ENCODE measurements at places on chromosomes 4 and X.

DNA sequence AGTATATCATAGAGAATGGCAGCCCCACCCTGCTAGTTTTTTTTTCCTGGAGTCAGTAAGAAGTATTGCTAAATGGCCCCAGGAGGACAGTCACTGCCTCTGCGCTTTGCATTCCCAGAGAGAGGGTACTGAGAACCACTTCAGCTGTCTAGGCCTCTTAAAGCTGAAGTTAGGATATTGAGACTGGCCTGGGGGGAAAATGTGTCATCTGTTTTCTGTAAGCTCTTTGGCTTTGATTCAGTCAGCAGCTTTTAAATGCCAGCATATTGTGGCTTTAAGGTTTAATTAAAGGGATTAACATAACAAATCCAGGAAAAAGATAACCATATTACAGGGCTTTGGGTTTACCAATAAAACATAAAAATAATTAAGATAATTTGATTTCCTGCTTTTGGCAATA lies 852.0 kb downstream of the PCDH18 start:
- DNase-seq, result no peak

DNA sequence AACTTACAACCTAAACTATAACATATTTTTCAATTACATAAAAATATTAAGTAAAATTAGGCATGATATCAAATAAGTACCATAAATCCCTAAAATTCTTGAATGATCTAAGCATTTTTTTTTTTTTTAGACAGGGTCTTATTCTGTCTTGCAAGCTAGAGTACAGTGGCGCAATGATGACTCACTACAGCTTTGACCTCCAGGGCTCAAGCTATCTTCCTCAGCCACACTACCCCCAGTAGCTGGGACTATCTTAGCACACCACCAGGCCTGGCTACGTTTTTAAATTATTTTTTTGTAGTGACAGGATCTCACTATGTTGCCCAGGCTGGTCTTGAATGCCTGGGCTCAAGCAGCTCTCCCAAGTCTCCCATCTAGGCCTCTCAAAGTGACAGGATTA lies 1042.3 kb downstream of the FSTL5 start:
- DNase-seq, result no peak

DNA sequence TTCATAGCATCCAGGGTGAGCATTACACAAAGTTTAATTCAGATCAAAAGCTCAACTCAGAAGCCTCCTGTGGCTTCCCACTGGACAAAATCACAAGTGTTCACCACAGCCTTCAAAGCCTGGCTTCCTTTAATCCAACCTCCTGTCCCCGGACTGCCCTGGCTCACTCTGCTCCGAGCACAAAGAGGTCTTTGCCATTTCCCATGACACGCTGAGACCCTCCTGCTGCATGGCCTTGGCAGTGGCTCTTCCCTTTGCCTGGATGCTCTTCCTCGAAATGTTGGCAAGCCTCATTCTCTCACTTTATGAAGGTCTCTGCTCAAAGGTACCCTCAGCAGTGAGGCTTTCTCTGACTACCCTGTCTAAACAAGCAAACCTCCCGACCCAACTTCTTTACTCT lies 41.0 kb downstream of the LDB2 start:
- no peak for DNase-seq

- no peak for DNase-seq
Measured at GRCh38 chr4:151688003-151688784, 72.6 kb downstream of the GATB start.

GRCh38 chrX:21745756-21746155 lies 12.2 kb downstream of the SMPX start:
- DNase-seq, result no peak

DNA sequence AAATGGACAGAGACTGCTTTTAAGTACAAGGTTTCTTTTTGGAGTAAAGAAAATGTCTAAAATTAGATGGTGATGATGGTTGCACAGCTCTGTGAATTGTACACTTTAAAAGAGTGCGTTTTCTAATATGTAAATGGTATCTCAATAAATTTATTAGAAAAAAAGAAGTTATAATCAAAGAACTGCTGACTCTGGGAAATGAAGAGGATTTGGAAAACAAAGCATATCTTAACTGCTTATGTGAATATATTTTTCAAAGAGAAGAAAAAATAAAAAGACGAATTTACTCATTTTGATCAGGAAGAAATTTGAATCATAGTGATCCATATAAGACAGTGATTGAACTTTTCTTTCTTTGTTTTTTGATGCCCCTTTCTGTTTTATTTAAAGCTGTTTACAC lies 45.9 kb upstream of the FSTL5 start:
- DNase-seq, result no peak

DNA sequence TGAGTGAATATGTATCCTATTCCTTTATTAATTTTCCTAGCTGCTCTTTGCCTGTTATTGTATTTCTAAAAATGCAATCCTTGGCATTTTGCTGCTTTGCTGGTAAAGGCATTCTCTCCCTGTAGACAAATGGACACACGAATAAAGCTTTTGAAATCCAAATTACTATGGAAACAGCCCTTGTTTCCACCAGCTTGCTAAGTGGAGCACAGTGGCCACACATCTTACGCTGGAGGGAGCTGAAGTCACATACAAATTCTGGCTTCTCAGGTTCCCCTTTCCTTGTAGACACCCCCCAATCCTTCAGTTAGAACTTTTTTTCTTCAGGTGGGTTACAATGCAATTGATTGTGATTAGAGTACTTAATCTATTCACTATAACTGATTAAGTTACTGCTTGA lies 66.2 kb downstream of the AGA start:
- DNase-seq, result no peak

DNA sequence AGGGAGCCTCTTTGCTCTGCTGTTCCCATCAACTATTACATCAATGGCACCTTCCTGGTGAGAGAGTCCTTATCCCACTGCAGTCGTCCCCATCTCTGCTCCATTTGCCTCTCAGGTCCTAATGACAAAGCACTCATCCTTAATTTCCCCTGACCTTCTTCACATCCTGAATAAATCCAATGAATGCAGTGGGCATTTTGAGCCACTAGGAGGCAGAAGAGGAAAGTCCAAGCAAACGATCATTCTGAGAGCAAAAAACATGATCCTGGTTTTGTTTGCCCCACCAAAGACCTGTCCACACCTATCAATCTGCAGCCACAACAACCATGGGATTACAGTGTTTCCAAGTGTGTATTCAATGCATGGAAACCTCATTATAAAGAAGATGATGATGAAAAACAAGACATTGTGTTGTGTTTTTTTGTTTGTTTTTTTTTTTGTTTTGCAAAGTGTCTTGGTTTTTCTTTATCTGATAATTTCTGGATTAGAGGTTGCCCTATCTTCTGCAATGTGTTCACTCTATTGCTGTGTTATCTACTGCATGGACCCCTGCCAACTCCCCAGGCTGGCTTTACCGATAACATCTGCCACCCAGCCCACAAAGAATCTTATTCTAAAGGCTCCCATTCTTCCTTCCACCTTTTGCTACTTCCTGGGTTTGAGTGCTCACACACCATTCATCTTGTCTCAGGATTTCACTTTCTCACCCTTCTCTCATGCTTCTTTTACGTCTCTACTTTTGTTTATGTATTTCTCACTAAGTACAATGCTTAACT lies 207.2 kb downstream of the NLGN4X start:
- DNase-seq, result no peak

- no peak for DNase-seq
Measured at GRCh38 chr4:52244848-52245247, 193.7 kb downstream of the SPATA18 start.

- DNase-seq, result no peak
Measured at GRCh38 chr4:26048378-26048882, 134.4 kb downstream of the SMIM20 start.

- no peak for DNase-seq
Measured at GRCh38 chrX:153055871-153056749, at the start of gene PNMA3. TSS of gene PNMA3 (plus strand) at chrX:153056470. CDS start at chrX:153057056, 586 bp downstream.

DNA sequence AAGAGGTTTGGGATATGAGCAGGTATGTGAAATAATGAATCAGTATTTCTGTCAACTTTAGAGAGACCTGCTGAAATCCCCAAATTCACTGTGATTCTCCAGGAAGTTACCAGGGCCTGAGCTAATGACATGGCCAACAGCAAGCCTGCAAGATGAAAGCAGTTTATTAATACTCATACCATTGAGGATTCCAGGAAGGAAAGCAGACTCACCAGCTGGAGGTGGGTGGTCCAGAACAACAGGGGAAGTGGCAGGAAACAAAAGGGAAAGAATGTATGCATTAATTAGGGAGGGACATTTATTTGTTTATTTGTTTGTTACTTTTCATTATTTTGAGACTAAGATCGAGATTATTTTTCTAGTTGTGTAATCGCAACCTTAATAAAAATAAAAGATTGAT lies 196.6 kb upstream of the AGA start:
- no peak for DNase-seq

DNA sequence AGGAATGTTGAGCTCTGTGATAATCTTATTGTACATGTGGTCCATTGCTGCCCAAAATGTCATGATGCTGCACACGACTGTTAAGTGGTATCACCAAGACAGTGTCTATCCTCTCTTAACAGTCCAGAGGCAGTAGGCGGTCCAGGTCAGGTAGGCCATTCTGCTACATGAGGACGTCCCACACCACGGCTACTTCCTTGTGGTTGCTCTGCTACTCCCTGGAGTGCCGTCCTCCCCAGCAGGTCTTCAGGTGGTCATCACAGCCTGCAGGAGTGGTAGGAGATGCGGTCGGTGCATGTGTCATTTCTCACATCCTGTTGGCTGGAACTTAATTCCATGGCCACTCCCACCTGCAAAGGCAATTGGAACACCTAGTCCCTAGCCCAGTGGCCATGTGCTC lies 11.5 kb upstream of the STK32B start:
- no peak for DNase-seq

GRCh38 chr4:80153874-80154544 lies 43.3 kb upstream of the PRDM8 start:
- DNase-seq, result no peak

DNA sequence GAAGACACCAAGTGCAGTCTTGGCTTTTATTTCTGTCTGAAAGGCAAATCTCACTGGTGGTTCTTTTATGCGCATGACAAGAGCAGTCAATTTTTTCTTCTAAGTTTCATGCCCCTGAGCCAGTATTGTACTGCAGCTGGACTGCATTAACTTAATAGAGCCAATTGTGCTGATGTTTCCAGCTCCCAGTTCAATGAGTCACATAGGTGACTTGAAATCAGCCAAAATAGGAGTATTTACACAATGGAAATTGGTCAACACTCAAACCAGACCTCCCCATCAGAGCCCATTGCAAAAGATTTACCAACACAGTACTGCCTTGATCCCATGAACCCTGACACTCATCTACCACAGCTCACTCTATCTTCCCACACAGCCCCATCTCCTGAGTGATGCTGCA lies 100.3 kb upstream of the GUCY1A1 start:
- DNase-seq, result no peak

DNA sequence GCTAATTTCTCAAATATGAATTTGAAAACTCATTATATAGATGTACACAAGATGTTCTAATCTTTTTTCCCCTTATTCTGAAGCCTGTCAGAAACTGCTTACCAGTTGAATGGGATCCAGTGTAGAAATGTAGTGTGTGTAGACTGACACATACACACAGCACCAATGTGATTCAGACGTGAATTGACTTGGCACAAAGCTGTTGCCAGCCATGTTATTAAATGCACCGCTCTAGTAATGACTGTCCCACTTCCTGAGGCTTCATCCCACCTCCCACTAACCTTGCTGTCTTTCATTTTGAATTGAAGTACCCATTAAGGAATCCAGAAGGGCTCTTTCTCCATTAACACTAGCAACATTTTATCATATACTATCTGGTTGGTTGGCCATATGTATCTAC lies 146.6 kb downstream of the PPA2 start:
- no peak for DNase-seq

GRCh38 chr4:151415978-151416377 lies 7.0 kb downstream of the FHIP1A start:
- no peak for DNase-seq
